ENCODE measurements at places on chromosomes 6 and 20.

GRCh38 chr6:43843669-43844171 is 73.7 kb downstream of the VEGFA start:
- no peak for DNase-seq

DNA sequence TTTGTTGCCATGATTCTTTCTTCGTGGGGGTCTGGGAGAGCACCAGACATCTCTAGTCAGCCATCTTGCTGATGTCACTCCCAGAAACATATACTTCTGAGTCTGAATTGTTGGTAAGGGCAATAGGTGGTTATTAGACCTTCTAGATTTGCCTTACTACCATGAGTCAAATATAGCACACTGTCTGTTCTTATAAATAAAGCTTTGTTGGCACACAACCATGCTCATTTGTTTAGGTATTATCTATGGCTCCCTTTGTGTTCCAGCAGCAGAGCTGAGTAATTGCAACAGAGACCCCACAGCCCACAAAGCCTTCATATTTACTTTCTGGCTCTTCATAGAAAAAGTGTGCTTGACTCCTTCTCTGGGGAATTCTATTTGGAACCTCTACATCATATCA is 62.9 kb downstream of the CDH26 start:
- DNase-seq = no peak

GRCh38 chr6:92521553-92521952 is 897.8 kb downstream of the EPHA7 start:
- no peak for DNase-seq

GRCh38 chr6:145632971-145633370 is 102.3 kb downstream of the EPM2A start:
- no peak for DNase-seq

DNA sequence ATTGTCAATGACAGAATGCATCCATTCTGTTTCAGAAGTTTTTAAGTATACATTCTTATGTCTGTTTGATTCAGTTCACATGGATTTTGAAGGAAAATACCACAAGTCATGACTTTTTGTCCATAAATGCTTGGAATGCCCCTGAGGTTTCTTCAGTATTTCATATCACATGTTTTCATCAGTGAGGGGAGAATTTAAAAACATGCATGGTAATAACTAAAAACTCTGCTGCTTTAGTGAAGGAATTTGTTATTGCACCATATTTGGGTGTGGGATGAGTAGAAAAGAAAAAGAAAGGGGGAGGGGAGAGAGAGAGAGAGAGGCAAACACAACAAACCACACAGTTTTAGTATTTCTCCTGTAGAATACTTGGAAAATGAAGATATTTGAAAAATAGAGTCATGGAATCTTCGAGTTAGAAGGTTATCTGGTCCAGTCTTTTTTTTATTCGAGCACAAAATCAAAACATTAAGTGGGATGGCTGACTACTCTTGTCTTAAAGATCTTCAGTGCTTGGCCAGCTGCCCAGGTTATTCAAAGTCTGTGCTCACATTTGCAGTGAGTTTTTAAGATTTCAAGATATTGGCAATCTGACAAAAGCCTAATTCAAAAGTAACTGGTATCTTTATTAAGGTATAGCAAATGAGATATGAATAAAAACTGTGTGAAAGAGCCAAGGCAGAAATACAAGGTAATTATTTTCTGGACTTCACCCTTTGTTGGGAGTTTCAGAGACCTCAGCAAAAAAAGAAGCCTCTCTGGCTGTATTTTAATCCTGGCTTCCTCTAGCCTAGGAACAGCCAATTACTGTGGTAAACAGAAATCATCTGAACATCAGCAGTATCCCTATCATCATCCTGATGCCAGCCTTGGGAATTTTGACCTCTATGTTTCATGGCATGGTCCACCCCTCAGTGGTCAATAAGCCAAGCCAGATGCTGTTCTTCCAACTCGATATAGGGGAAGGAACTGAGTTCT is 687.9 kb upstream of the CITED2 start:
- no peak for DNase-seq

DNA sequence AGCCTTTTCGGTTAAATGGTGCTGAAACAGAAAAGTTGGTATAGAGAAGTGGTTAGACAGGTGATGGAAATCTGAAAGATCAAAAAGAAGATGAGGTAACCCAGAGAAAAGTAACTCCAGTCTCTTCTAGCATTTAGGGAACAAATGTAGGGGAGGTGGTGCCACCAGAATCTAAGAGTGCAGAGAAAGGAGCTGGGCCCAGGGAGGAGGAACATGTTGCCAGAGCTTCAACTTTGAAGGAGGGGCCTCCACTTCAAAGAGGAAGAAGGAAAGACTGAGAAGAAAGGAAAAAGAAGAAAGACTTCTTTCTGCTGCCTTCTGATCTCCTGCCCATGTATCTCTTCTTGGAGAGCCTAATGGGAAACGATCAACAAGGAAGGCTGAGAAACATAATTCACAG is 23.5 kb upstream of the ATRN start:
- no peak for DNase-seq

DNA sequence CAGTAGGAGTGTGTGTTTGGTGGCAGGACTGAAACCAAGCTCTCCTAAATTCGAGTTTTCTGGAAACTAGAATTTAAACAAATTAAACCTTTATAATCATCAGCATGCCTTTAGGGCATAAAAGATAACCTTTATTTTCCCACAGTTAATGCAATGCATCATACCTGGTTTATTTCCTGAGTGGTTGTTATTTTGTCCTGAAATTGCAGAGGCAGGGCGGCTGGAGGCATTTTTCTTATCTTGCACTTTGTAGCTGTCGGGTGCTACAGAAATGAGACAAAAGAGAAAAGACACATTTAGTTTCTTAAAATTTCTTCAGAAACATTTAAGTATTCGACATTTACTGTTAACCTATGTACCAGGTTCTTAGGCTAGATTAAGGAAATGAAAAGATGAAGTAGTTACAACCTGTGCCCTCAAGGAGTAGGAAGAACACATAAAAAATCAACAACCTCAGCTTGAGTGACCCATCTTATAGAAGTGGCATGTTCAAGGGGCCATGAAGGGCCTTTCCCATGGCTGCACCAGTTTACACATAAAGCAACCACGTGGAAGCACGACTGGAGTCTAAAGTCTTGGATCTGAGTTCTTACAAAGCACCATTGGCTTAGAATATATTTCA is 128.6 kb downstream of the MAP7 start:
- DNase-seq = no peak

- no peak for DNase-seq
Measured at GRCh38 chr6:5438922-5439584, 177.7 kb downstream of the FARS2 start.

GRCh38 chr6:11785415-11785773 is 6.8 kb upstream of the ADTRP start:
- DNase-seq = no peak

DNA sequence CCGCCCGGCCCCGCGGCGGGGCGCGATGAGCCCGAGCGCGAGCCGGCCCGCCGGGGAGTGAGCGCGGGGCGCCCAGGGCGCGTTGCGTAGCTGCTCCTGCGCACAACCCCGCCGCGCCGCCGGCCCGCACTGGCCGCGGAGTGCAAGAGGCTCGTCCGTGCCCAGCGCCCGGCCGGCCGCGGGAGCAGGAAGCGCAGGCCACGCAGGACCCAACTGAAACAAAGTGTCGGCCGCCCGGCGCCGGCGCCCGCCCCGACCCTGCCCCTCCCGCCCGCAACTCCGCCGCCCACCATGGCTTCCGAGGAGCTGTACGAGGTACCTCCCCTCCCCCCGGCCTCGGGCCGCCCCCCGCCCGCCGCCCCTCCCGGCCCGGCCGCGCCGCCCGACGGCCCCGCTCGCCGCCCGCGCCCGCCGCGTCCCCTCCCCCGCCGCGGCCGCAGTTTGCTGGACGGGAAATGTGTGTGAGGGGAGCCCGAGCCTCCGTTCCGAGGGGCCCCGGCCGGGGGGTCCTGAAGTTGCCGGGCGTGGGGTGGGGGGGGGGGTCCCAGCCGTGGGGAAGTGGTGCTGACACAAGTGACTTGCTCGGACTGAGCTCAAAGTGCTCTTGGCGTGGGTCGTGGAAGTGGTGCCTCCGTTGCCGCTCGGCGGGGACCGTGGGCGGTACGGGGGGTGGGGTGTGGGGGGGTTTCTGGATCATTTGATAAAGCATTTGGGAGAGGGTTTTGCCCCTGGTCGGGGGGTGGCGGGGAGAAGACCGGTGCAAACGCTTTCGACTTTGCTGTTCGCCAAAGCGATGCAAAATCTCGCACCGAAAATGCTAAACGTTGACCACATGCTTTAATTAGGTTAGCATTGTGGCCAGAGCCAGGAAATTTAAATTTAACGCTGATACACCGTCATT is 539 bp downstream of the CDYL start:
- peak; percentile 27 for DNase-seq

- no peak for DNase-seq
Measured at GRCh38 chr6:114407426-114408035, 64.7 kb upstream of the HS3ST5 start.

- no peak for DNase-seq
Measured at GRCh38 chr6:153780011-153780410, 259.0 kb upstream of the OPRM1 start.

- DNase-seq = no peak
Measured at GRCh38 chr20:2761885-2762284, 38.5 kb downstream of the CPXM1 start.

DNA sequence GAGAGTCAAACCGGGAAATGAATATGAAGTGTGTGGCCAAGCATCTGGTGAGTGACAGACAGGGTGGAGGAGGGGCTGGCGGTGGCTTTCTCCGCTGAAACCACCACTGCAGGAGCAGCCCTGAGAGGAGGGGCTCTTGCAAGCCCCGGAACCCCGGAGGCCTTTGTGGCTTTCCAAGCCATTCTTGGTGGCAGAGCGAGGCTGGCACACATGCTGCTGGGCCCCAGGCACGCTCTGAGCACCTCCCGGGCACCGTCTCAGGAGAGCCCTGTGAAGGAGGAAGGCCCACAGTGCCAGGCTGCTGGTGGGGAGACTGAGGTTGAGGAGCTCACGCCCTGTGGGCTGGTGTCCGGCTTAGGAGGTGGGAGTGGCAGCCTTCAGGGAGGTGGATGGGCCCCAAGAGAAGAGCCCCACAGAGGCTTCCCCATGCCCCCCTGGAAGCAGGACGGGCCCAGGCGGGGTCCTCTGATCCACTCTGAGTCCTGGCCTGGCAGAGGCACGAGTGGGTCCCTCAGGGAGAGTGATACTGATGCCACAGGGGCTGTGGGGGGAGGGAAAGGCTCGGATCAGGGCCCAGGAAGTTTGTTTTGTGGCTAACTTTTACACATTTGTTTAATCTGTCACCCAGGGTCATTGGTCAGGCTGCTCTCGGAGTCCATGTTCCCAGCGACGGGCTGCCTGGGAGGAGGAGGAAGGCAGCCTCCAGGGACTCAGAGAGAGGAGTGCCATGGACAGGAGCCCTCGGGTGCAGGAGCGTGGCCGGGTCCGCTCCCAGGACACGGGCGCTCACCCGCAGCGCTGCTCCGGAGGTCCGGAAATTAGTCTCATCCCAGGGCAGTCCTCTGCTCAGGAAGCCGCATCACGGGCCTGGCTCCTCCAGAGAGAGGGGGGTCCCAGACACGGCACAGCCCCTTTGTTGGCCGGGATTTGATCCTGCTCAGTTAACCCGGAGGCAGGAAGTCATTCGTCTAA is 170.7 kb downstream of the ERMARD start:
- DNase-seq = peak; percentile 1

DNA sequence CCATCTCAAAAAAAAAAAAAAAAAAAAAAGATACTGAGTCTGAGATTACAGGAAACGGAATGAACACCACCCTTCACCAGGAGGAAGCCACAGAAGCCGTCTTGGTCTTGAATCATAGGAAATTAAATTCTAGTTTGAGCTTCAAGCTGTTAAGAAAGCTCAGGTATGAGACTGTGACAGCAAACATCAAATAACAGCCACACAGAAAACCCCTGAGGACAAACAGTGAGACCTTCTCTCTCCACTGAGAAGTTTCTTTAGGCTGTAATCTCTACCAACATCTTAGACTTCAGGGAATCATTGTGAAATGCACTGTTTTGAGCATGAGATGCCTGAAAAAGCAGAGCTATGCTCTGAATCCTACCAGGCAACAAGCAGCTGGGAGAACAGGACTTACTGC is 30.8 kb downstream of the PDE10A start:
- no peak for DNase-seq

DNA sequence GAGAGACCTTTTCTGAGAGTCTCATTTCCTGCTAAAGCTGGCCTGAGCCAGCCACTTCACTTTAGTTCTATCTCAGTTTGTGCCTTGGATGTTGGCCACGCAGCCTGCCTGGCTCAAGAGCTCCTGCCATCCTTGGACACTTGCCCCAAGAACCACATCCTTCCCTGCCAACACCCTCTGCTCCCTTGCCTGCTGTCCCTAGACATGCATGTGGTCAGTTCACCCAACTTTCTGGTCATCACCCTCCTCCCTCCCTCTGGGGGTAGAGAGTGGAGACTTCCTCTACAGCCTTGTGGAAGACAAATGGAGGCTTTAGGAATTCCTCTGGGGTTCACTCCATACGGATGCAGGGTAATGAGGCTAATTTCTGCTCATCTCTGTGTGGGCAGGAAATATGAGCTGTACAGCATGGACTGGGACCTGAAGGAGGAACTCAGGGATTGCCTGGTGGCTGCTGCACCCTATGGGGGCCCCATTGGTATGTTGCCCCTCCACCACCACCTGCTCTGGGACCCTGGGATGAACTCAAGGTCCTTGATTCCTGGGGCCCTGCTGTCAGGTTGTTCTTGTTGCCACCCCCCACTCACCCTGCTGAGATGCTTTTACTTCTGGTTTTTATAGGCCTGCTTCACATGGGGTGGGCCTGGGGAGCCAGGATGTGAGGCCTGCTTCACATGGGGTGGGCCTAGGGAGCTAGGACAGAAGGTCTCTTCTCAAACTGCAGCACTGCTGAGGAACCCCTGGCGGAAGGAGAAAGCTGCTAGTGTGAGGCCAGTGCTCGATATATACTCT is 13.8 kb upstream of the PTPRA start:
- no peak for DNase-seq

GRCh38 chr6:14092838-14093789 is 24.5 kb upstream of the CD83 start:
- no peak for DNase-seq

GRCh38 chr6:80165143-80165542 is 58.7 kb downstream of the BCKDHB start:
- no peak for DNase-seq

DNA sequence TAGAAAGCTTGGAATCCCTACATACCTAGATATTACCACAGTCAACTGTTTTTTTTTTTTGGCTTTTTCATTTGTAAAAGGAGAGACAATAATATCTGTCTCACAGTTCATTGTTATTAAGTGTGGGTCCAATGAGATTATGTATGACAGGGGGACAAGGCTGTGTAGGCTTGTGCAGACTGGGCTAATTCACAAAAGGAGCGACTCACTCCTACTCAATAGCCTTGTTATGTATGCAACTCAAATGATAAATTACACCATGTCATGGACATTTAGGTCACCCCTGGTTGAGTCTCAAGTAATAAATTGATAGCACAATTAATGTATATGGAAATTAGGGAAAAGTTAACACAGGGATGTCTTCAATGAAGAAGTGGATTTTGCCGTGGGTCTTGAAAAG is 208.2 kb upstream of the MAP3K7 start:
- DNase-seq = no peak

GRCh38 chr20:13799974-13800373 is 15.1 kb downstream of the NDUFAF5 start:
- DNase-seq = no peak

GRCh38 chr6:38495922-38496635 is 143.7 kb downstream of the BTBD9 start:
- no peak for DNase-seq
